ENCODE measurements at places on chromosomes 3 and 15. TPM values are rescaled to one million over a fixed set of nuclear protein-coding genes. Genes with fewer than 3 reads are reported as not detected.

The C15orf62 gene
- 0.24 TPM for total RNA-seq

The PCOLCE2 gene
- total RNA-seq = 0.41 TPM

The LIPC gene
- not detected for total RNA-seq

The SKOR1 gene
- total RNA-seq = 0.36 TPM

The TP53BP1 gene
- 26.7 TPM for total RNA-seq

The TMCO5A gene
- total RNA-seq = not detected

The ILDR1 gene
- 7.4 TPM for total RNA-seq

The SHC4 gene
- 0.15 TPM for total RNA-seq

The DIS3L gene
- 22.8 TPM for total RNA-seq

The RTP3 gene
- not detected for total RNA-seq

The GOLGA8J gene
- not detected for total RNA-seq

The ZBED2 gene
- 0.32 TPM for total RNA-seq

The TGM5 gene
- total RNA-seq = 5.6 TPM

The COLQ gene
- 0.72 TPM for total RNA-seq

The C2CD4A gene
- not detected for total RNA-seq

The PLCB2 gene
- 33.8 TPM for total RNA-seq

The FGD5 gene
- 0.11 TPM for total RNA-seq

The FMN1 gene
- 0.05 TPM for total RNA-seq

The TRIM42 gene
- total RNA-seq = not detected

The HIGD2B gene
- 0.24 TPM for total RNA-seq

The AHSG gene
- total RNA-seq = 1.2 TPM

The SLC51B gene
- not detected for total RNA-seq

The IL1RAP gene
- 0.44 TPM for total RNA-seq

The SPSB4 gene
- total RNA-seq = not detected

The ISG20 gene
- 76.5 TPM for total RNA-seq

The DUOX1 gene
- 0.08 TPM for total RNA-seq

The POC1A gene
- total RNA-seq = 23.4 TPM

The MEX3B gene
- total RNA-seq = 0.90 TPM

The LZTFL1 gene
- total RNA-seq = 13.0 TPM

The FANCD2OS gene
- not detected for total RNA-seq

The ATP13A4 gene
- total RNA-seq = 1.0 TPM

The MITF gene
- total RNA-seq = not detected

The FBXO45 gene
- total RNA-seq = 15.0 TPM

The CCNB2 gene
- total RNA-seq = 74.1 TPM

The KCNAB1 gene
- not detected for total RNA-seq

The FETUB gene
- not detected for total RNA-seq

The ZBTB20 gene
- total RNA-seq = 4.2 TPM

The DGKG gene
- total RNA-seq = 4.7 TPM

The MAP1A gene
- 0.16 TPM for total RNA-seq

The ADGRG7 gene
- total RNA-seq = not detected

The TIGIT gene
- total RNA-seq = 0.85 TPM

The GABRR3 gene
- total RNA-seq = not detected

The CAPN3 gene
- total RNA-seq = 3.2 TPM

The TRH gene
- total RNA-seq = not detected

The SI gene
- total RNA-seq = not detected

The GPR87 gene
- total RNA-seq = not detected

The DLG1 gene
- total RNA-seq = 62.4 TPM

The PARP15 gene
- 35.3 TPM for total RNA-seq

The FBXL22 gene
- total RNA-seq = 0.82 TPM

The TMEM40 gene
- not detected for total RNA-seq

The CHL1 gene
- total RNA-seq = 1.9 TPM

The GNB5 gene
- total RNA-seq = 16.8 TPM

The IL17RE gene
- total RNA-seq = 0.51 TPM

The THBS1 gene
- 1.6 TPM for total RNA-seq

The CCDC54 gene
- total RNA-seq = not detected

The SLC6A11 gene
- not detected for total RNA-seq

The AGBL1 gene
- total RNA-seq = not detected

Measured in GM12878 (cell line).